Activated CD4-positive, alpha-beta T cell treated with anti-CD3 and anti-CD28 coated beads for 4 hours (primary cell): ENCODE measurements at places on chromosomes 7 and 10.

DNA sequence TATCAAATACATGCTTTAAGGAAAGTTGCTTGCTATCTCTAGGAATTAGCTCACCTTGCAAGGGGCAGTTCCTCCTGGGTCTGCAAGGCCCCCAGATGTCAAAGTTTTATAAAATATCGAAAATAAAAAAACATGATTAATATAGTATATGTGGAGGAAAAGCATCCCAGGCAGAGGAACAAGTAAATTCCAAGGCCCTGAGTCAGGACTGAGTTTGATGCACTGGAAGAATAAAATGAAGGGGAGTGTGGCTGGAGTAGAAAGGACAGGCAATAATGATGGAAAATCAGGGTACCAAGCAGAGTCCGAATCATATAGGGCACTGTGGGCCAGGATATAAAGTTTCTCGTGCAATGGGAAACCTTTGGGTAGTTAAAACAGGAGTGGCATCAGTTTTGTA lies 112.4 kb upstream of the EEPD1 start:
- DNase-seq, result no peak

DNA sequence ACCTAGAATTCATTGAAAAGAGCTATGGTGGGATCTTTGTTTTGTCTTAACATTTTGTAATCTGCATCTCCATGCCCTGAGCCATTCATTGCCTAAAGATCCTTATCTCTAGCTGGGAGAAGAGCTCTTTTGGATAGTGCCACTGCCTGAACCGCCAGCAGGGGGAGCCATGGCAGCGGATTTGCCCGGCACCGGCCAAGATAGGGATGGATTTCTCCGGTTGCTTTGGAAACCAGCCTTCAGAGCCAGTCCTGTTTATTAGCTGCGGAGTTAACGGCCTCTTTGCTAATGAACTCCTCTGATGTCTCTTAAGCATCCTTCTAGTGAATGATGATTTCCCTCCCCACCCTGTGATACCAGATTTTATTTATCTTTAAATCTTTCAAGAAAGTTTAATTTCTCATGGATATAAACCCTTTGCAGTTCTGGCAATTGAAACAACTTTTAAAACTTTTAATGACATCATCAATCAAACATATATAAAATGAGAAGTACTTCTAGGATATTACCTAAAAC lies 58.2 kb upstream of the LYZL2 start:
- DNase-seq, result peak; percentile 88

DNA sequence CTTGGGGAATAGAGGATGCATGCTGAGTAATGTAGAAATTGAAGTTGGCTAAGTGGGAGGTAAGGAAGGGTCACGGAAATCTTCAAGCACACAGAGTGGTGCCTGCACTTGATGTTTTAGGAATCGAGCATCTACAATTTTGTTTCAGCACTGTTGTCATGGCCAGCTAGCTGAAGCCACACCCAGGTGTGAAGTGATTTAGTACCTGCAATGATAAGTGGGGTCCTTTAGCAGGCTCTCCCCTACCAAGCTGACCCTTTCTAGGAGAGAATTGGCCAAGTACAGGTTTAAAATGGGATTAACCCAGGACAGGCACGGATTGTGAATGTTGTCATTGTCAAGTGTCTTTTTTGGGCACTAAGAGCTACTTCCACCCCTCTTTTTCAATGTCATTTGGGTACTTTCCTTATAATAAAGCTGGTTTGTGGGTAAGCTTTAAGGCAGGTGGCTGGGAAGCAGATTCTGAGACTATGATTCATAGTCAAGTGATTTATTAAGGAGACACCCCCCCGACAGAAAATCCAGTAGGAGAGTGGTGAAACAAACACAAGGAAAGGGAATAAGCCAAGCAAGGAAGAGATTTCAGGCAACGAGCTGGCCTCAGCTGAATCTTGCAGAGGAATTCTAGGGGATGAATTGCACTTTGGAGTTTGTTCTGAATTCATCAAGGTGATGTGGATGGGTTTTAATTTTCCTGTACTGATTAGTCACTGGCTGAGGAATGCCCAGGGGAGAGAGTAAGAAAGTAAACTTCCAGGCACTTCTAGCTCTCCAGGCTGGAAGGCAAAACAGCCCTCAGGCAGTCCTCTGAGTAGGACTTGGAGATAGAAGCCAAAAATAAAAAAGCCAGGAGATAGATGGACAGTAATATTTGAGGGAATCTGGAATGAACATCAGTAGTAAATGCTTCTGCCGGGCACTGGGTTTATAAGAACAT lies 1128.4 kb downstream of the SORCS3 start:
- DNase-seq, result no peak

DNA sequence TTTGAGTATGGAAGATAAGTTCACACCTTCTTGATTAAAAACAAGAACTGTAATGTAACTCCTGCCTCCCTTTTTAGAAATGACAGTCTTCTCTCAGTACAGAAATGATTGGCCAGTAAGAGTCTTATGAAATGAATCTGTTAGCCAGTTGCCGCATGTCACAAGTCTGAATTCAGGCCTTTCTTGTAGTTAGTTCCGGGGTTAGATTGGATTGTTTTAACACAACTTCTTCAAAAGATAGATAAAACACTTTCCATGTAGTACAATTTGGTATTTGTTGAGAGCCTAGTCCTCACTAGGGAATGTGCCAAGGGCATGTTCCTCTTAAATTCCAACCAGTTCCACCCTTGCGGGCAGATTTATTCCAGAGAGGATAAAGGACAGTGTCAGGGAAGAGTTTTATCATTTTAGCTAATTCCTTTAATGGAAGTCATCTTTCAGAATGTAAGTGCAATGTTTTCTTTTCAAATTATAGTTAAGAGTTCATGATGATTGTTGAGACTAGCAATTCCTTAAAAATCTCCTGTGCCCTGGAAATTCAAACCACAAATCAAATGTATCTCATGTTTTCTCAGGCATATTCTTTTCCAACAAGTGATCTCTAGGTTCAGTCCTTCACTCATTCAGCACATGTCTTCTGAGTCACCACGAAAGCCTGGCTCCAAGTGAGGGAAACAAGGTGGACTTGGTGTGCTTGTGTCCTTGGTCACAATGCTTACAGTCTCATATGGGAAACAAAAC lies 4.1 kb downstream of the FHIP2A start:
- no peak for DNase-seq

DNA sequence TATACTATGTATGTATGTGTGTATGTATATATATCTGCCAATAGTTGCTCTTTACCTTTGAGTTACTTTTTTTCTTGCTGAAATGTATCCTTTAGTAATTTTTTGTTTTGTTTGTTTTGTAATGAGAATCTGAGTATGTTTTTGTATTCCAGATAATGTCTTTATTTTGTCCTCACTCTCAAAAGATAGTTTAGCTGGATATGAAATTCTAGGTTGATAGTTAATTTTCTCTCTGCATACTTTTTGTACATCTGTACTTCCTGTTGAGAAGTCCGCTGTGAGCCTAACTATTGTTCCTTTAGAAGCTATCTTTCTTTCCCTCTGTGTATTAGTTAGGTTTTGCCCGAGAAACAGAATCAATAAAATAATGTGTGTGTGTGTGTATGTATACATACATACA lies 29.5 kb downstream of the BUB3 start:
- DNase-seq, result no peak

- DNase-seq, result no peak
Measured at GRCh38 chr10:49302088-49302487, 3.1 kb downstream of the C10orf71 start.
